ENCODE measurements at places on chromosomes 5 and 9. TPM values are rescaled to one million over a fixed set of nuclear protein-coding genes. Genes with fewer than 3 reads are reported as not detected.

- DNase-seq: no peak
Observed at GRCh38 chr5:5676218-5676617, 253.7 kb downstream of the ICE1 start.

CERCAM gene
- 81.3 TPM for total RNA-seq

- DNase-seq: no peak
Observed at GRCh38 chr5:176674799-176675198, 27.5 kb downstream of the TSPAN17 start.

PDZD2 gene
- total RNA-seq: 8.4 TPM

- DNase-seq: no peak
Observed at GRCh38 chr9:135766707-135767106, 64.7 kb downstream of the KCNT1 start.

DNA sequence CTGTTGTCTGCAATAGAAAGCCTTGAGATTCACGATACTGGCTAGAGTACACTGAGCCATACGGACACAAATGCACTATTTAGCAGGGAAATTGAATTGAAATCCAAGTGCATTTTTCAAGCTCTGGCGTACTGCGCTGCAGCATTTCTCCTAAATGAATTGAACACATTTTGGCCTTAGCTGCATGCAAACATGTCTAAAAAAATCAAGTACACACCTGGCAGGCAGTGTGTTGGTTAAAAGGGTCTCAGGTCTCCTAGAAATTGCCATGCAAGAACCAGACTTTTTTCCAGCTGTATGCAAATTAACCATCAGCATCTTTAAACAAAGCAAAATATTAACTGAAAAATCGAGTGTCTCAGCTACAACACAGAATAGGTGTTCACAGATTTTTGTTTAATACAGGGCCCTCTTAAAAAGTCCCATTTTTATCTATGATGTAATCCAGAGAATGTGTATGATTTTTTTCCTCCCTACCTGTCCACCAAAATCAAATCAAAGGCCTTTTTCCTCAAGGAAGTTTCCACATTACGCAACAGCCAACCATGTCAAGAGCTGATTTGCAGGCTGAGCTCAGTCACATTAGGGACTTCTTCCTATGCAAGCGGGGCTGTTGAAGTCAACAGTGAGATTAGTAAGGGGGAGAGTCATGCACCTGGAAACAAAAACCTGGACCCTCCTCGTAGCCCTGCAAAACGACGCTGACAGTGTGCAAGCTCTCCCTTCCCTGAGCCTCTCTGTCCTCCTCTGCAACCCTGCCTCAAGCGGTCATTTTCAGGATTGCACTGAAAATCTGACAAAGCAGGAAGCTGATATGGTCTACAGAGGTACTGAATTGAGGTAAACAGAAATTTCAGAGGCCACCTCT is 14.1 kb upstream of the SFXN1 start:
- no peak for DNase-seq

GRCh38 chr9:85510830-85511504 is 230.8 kb downstream of the AGTPBP1 start:
- no peak for DNase-seq

GRCh38 chr5:59039296-59040023 is 456.6 kb downstream of the RAB3C start:
- peak; percentile 23 for DNase-seq

GRCh38 chr5:53095217-53095616 is 14.3 kb downstream of the MOCS2 start:
- DNase-seq: no peak

DNA sequence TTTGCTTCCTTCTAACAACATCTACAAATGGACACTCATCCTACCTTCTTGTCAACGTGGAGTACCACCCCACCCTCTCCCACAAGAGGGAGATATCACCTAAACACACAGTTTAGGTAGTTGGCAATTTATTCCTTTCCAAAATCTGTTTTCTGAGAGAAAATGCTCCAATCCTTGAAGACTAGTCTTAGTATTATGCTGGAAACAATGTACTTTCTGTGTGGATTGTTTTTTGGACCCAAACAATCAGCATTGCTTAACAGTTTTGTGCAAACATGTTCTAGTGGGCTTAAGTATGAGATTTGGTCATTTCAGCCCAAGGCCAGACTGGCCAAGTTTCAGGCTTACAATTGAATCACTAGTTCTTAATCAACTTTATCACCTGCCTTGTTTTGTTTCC is 359.1 kb downstream of the ARHGEF28 start:
- DNase-seq: no peak

GRCh38 chr5:176425138-176425537 is 8.8 kb upstream of the CLTB start:
- no peak for DNase-seq

DNA sequence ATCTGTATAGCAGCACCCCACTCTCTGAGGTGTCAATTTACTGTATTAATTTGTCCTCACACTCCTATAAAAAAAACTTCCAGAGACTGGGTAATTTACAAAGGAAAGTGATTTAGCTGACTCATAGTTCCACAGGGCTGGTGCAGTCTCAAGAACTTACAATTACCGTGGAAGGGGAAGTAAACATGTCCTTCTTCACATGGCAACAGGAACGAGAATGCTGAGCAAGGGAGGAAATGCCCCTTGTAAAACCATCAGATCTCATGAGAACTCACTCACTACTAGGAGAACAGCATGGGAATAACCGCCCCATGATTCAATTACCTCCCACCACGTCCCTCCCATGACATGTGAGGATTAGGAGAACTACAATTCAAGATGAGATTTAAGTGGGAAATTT is 602.6 kb downstream of the MTRR start:
- no peak for DNase-seq

DNA sequence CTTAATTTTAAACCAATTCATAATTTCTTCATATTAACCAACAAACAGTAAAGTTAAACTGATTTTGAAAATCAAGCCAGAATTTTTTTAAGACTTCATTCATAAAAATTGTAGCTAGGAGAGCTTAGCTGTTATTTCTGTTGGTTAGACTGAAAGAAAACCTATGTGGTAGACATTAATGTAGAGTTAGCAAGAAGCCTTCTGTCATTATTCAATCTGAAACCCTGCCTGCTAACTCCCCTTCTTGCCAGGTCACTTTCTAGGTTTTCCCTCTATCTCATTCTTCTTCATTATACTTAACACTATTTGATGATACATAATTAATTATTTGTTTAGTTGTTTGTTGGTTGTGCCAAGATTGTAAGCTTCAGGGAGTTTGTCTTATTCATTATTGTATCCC is 304.3 kb upstream of the MEF2C start:
- DNase-seq: no peak

GRCh38 chr5:166979307-166979895 is 1312.0 kb upstream of the WWC1 start:
- DNase-seq: no peak

DNA sequence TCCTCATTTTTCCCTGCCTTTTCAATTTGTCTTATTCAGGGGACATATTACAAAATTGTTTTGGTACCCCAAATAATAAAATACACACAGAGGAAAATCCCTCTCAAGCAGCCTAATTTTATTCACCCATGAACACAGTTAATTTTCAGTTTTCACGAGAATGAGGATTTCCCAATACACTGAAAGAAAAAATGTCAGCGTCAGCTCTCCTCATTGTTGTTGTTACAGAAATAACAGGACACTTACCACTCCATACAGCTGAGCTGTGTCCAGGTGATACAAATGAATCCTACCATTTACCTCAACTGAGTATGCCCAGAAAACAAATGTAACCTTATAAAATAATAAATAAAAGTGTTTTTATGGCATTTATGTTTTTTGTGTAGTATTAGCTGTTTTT is 144.6 kb upstream of the PCA3 start:
- DNase-seq: no peak

F12 gene
- total RNA-seq: 4.3 TPM

- no peak for DNase-seq
Observed at GRCh38 chr5:159218595-159219023, 9.3 kb upstream of the RNF145 start.

ARHGEF37 gene
- total RNA-seq: 8.5 TPM

- DNase-seq: no peak
Observed at GRCh38 chr9:88106492-88106891, 31.8 kb downstream of the SPATA31C2 start.

- DNase-seq: no peak
Observed at GRCh38 chr5:133083901-133084300, 32.1 kb downstream of the HSPA4 start.

DNA sequence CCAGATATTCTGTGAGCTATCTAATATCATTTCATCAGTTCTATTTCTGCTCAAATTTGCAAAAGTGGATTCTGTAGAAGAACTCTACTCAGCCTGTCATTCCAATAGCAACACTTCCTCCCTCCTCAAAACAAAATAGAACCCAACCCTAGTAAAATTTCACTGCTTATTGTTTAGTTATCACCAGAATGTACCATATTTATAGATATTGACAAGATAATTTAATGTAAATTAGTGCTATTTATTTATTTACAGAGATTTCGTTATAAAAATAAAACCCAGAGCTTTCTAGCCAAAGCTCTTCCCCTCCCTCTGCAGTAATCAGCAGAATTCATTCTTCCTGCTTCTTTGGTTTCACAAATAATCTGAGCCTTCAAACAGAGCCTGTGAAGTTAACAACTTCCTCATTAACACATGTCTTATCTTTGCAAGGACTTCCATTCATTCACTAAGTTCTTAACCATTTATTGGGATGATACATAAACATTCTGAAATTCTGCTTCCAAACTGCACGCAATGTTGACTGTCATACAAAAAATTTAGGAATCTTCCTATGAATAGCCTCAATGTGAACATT is 73.7 kb upstream of the PJA2 start:
- DNase-seq: no peak

Measured in glomerular endothelial cell (primary cell).